Urothelium cell line (cell line): ENCODE measurements at places on chromosomes 12 and 14.
A peak's percentile ranks its signal among the peaks of the same experiment; 100 is the strongest.

DNA sequence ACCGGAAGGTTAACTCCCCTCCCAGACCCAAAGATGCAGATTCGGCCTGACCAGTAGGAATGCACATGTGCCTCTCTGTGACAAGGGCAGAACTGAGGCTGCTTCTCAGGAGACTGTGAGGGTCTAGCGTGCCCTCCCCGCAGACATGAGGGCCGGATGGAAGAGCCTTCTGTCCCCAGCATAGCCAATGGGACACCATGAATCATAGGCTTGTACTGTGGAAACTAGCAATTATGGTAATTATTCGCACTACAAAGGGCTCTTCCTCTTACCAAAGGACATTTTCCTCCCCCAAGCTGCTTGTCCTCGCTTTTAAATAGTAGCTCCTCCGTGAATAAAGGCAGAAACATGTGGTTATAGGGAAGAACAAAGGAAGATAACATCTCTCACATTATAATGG is 6.2 kb downstream of the COA8 start:
- no peak for DNase-seq

GRCh38 chr12:16881986-16882570 is 276.1 kb upstream of the LMO3 start:
- DNase-seq, result no peak

- DNase-seq, result no peak
Measured at GRCh38 chr14:104516906-104517305, 62.7 kb upstream of the C14orf180 start.

DNA sequence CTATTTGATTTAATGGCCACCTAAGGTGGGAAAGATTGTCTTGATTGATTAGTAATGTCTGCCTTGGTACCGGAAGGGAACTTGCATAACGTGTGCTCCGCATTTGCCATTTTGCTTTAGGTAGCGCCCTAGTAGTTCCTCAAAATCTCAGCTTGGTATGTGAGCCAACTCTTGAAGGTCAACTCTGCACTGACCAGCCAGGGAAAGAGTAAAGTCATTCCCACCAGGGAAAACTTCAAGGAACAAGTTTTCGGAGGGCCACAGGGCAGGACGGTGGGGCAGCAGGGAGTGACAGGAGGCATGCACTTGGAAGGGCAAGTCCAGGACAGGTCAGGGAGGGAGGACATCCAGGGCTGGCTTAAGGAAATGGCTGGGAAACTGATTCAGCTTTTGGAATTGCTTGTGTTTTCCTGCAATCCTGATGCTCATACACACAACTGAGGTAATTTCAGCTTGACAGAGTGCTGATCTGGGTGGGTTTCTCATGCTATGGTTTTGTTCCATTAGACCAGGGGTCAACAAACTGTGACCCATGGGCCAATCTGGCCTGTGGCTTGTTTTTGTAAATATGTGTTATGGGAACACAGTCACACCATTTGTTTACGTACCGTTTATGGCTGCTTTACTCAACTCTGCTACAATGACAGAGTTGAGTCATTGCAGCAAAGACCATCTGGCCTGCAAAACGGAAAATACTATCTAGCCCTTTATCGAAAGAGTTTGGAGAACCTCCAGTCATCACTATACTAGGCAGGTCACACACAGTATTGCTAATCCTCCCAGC is 184.5 kb downstream of the RBM19 start:
- DNase-seq, result no peak

- no peak for DNase-seq
Measured at GRCh38 chr14:71311061-71311460, 403.8 kb downstream of the PCNX1 start.

DNA sequence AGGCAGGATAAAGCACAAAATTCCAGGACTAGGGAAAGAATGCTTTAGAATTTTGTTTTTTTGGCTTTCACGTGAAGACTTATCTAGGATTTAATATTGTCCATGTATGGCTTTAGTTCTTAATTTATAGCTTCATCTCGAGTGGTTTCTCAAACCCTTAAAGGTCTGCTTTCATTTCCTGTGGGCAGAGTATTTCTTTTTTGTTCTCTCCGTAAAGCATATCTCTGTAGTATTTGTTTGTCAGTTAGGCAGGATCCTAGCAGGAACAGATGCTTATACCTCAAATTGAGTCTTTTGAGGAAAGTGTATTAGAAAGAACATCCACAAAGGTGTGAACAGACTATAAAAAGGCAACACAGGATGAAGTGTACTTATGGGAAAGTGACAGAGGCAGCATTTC is 697.1 kb upstream of the SEL1L start:
- no peak for DNase-seq

DNA sequence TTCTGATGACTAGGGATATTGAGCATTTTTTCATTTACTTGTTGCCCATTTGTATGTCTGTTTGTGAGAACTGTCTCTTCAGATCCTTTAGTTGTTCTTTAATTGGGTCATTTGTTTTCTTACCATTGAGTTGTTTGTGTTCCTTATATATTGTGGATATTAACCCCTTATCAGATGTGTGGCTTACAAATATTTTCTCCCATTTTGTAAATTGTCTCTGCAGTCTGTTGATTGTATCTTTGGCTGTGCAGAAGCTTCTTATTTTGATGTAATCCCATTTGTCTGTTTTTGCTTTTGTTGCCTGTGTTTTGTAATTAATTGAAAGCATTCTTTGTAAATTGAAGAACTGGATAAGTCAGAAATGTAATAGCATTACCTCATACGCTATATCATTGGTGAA is 459.1 kb upstream of the FOXG1 start:
- no peak for DNase-seq

GRCh38 chr12:15355766-15356165 is 33.5 kb downstream of the PTPRO start:
- no peak for DNase-seq

DNA sequence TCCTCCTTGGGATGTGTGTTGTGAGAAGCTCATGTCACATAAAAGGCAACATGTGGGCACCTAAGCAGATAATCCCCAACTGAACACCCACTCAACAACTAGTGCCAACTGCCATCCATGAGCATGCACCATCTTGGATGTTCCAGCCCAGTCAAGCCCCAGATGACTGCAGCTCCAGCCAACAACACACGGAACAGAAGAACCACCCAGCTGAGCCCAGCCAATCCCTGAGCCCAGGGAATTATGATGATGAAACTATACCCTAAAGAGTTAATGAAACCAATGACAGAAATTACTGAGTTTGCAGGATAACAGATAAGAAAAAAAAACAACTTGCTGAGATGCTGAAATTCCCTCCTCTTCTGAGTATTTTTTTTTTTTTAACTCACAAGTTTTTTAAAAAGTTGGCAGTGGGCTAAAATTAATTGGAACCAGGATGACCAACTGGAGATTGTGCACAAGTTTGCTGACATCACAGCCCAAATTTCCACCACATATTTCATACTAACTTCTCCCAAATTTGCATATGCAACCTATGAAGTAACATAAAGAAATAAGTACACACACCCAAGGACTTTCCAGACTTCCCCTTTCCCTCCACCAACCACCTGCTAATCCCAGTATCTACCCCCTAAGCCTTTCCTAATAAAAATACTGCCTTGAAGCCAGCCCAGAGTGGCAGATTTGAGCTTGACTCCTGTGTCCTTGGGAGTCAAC is 124.5 kb downstream of the KSR2 start:
- DNase-seq, result no peak

DNA sequence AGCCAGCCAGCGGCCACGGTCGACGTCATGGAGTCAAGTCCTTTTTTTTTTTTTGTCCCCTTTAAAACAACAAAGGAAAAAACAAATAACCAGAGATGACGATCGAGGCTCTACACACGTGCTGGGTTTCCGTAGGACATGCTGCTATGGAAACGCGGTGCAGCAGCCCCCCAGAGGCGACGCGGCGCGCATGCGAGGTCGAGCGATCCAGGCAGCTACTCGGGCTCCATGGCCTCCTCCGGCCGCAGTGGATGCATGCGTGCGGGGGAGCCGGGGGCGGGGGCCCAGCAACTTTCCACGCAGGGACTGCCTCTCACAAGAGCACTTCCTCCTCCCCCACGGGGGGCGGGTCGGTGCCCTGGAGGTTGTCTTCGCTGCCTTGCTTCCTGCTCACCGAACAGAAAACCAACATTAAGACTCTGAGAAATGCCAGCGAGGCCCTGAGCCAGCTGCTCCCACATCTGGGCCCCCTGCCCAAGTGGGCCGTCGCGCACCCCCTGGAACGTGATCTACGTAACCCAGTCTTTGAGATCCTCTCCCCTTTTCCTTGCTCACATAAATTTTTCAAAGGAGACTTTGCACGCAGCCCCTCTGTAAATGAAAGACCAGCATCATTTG is 30.7 kb downstream of the P2RX4 start:
- no peak for DNase-seq

DNA sequence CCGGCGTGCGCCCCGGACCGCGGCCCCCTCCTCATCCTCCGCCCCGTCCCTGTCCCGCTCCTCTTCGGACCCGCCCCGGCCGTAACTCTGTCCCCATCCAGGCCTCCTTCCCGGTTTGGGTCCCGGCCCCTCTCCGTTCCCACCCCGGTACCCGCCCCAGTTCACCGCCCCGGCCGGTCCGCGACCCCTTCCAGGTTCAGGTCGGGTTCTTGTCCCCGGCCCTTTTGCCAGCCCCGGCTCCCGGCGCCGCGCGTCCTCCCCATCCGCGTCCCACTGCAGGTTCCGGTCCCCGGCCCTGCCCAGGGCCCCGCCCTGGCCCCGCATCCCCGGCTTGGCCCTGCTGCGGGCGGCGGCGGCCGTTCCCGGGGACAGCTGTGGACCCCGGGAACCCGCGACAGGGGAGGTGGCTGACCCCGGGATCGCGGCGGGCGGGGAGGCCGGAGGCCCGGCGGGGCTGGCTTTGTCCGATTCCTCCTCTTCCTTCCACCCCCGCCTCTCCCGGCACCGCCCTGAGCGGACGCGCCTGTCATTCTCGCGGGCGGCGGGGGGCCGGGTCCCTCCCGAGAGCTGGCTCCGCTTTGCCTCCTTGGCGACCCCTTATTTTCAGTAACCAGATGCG is 601 bp downstream of the KLC1 start:
- DNase-seq, result peak; percentile 47

DNA sequence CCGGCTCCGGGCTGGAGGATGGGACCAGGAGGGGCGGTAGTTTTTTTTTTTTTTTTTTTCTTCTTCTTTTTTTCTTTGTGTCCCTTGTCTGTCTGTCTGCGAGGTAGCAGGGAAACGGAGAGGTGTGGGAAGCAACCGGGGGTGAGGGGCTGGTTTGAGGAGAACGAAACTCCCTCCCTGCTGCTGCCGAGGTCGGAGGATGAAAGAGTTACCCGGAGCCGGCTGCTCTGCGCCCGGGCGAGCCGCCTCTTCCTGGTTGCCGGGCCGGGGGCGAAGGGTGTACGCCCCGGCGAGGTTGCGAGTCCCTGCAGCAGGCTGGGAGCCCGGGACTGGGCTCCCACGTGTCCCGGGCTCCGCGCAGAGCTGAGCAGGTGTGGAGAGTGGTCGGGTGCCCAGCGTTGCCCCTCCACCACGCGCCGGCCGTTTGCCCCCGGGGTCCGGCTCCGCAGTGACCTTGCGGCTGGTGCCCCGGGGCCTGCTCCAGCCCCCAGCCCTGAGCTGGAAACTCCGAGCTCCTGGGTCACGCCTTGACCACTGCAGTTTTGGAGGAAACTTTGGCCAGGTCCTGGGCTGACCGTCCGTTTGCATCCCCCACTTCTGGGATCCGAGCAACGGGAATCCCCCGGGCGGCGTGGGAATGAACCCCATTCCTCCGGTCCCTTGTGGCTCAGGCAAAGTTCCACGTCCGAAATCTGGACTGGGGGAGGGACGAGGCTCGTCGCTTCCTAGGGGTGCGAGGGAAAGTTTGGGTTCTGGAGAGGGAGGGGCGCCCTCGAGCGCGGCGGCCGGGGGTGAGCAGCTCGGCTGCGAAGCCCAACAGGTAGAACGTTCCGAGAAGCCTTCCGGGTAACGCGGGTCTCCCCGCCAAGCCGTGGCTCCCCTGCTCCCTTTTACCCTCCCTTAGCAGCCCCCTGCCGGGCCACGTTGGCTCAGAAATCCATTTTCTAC is 1.3 kb downstream of the CHST11 start:
- peak; percentile 24 for DNase-seq
